Stimulated activated CD8-positive, alpha-beta memory T cell treated with anti-CD3 and anti-CD28 coated beads, Interleukin-12 subunit alpha, Interleukin-12 subunit beta, amount 100 ng/mL, for 1 hour (primary cell): ENCODE measurements at places on chromosomes 3 and 15.

DNA sequence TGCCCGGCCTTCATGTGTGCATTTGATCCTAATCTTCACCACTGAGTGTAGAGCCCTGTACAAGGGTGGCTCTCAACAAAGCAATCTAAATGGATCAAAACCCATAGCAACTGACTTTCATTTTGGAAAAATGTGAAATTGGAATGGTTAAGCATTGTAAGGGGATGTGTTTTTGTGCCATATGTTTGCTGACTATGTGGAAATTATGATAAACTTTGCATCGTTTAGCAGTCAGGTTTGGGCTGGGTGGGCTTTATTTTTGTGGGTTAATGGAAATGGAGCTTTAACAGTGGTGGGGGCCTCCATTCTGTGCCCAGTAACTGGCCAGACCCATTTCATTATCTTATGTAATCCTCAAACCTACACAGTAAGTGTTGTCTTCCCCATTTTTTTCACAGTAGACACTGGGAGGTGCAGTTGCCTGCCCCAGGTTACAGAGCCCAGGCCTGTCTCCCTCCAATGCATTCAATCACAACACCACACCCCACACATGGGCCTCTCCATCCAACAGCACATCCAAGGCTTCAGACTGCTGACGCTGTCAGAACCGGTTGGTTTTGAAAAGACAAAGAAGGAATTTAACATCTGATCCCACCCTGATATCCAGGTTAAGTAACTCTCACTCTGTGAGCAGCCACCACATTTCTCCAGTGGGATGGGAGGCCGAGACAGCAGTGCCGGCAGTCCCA is 136.3 kb upstream of the ABHD17C start:
- no peak for DNase-seq

- no peak for DNase-seq
Measured at GRCh38 chr15:92083190-92083589, 229.7 kb downstream of the SLCO3A1 start.

DNA sequence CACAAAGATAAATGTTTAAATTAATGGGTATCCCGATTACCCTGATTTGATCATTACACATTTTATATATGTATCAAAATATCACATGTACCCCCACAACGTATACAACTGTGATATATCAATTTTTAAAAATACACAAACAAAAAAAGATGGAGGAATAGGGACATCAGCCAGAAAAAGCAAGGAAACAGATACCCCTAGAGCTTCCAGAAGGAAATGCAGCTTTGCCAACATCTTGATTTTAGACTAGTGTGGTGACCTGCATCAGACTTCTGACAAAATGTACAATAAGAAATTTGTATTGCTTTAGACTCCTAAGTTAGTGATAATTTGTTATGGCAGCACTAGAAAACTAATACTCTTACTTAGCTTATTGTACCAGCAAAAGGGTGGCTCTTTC is 483.8 kb downstream of the TUSC7 start:
- no peak for DNase-seq

- peak; percentile 19 for DNase-seq
Measured at GRCh38 chr15:90482124-90483011, 47.4 kb upstream of the CRTC3 start.

GRCh38 chr3:39208463-39209055 is 16.2 kb upstream of the XIRP1 start:
- DNase-seq = peak; percentile 15

GRCh38 chr15:99495430-99496301 is 70.1 kb upstream of the MEF2A start:
- no peak for DNase-seq

DNA sequence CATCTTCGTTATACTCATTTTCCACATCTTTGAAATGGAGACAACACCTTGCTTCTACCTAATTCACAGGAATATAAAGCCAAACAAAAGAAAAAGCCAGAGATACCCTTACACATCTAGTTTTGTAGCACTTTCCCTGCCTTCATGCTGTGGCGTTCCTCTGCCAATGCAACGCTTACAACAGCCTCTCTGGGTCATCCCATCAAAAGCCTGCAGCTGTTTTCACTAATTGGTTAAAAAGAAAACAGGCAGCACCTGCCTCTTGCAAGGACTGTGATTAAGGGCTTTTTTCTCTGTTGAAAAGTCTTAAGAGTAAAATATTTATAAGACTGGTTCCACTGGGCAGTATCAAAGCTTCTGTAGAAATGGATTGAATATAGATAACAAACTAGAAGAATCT is 120.3 kb downstream of the FMN1 start:
- no peak for DNase-seq

GRCh38 chr15:65512807-65513416 is 4.6 kb downstream of the DPP8 start:
- no peak for DNase-seq

DNA sequence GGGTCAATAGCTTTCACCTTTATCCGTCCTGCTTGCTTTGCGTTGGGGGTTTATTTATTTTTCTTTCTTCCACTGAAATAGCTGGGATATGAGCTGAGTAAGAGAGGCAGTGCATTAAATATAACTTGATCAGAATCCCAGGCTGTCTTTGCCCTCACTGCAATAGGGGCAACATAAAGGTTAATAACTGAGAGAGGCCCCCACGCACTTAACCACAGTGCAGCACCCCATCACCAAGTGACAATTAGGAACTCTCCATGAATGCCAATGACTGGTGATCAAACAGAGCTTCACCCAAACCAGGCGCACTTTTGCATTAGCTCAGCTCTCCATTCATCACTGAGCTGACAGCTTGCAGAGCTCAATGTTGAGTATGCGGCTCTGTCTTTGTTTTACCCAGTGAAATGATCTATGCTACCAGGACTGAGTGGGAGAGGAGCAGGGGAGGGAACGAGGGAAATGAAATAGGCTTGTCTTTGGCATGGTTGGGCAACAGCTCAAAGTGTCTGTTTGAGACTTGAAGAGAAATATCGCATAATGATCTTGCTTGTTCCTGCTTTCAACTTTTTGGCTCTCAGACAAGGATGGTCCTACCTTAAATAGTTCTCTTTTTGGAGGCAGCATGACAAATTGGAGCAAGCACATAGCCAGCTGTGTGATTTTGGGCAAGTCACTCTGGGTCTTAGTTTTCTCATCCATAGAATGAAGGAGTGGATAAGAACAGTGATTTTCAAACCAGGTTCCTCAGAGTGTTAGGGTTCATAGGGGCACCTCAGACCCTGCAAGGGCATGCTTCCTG is 14.5 kb upstream of the GLCE start:
- DNase-seq = no peak

- DNase-seq = no peak
Measured at GRCh38 chr3:24201301-24201700, 256.2 kb downstream of the NR1D2 start.

DNA sequence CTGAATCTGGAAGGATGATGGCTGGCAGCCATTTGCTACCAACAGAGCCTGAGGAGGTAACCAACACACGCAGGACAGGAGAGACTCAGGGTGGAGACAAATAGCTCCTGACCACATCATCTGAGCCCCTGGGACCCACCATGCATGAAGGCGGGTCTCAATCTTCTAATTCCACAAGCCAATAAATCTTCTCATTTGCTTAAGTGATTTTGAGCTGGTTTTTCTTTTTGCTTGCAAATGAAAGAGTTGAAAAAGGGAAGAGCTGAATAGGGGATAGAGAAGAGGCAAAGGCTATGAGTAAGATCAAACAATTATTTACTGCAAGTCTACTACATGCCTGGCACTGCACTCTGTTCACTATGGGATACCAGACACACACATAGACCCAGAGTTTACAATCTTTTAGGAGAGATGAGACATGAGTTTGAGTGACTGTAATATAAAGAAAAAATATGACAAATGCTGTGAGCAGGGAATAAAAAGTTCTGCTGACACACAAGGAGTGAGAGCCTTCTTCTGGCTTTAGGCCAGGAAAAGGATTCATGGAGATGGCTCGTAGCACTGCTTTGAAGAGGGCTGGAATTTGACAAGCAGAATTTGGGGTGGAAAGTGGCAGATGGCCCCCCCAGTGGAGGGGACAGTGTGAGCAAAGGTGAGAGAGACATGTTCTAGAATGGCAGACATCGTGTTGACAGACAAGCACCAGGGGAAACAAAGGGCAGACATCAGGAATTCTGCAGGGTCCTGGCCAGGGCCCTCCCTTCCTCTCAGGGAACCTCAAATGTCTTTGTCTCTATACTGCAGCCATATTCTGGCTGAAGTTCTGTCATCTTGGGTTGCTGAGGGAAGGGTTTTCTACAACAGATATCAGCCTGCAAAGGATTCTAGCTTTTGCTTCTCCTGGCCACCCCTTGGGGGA is 69.8 kb upstream of the WNT5A start:
- DNase-seq = no peak

DNA sequence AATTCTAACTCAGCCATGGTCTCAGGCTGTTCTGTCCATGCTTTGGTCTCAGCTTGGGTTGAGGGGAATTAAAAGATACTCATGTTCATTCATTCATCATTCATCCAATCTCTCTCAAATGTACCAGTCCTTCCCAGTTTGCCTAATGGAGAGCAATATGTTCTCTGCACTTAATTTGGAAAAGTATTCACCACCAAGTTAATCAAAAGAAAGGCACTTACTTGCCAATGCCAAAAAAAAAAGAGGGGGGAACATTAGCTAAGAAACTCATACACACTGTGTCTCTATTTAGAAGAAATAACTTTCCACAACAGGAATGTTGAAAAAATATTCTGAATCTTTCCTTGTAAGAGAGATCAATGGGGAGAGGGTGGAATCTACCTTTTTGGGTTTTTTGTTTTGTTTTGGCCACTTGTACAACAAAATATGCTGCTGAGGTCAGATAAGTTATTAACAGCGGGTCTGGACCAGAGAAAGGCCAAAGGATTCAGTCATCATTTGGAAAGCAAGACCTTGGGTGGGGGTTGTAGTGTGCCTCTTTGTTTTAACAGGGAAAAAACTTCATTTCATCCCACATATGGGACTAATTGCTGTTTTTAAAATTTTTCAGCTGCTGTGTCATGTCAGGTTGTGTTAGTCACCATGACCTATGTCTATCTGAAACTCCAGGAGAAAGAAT is 152.3 kb downstream of the FBN1 start:
- DNase-seq = no peak

- DNase-seq = no peak
Measured at GRCh38 chr3:20256144-20256543, 70.1 kb upstream of the SGO1 start.

GRCh38 chr3:48408823-48409281 is 21.0 kb downstream of the PLXNB1 start:
- DNase-seq = no peak

DNA sequence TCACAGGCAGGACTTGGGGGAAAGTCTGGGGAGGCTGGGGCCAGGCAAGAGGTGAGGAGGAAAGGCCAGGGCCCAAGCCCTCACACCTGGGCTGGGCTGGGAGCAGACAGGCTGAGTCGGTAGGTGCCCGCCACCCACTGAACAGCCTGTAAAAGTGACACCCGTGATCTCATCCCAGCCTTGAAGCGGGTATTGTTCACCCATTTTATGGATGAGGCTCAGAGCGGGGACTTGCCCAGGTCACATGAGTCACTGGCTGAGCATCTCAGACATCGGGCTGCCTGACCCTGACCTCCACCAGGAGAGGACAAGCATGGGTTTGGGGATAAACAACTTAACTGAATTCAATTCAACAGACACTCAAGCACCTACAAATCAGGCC is 52.0 kb upstream of the CTSH start:
- no peak for DNase-seq

- no peak for DNase-seq
Measured at GRCh38 chr3:147615035-147615434, 205.9 kb downstream of the ZIC1 start.

- no peak for DNase-seq
Measured at GRCh38 chr3:100577382-100578008, 31.9 kb upstream of the ADGRG7 start.

DNA sequence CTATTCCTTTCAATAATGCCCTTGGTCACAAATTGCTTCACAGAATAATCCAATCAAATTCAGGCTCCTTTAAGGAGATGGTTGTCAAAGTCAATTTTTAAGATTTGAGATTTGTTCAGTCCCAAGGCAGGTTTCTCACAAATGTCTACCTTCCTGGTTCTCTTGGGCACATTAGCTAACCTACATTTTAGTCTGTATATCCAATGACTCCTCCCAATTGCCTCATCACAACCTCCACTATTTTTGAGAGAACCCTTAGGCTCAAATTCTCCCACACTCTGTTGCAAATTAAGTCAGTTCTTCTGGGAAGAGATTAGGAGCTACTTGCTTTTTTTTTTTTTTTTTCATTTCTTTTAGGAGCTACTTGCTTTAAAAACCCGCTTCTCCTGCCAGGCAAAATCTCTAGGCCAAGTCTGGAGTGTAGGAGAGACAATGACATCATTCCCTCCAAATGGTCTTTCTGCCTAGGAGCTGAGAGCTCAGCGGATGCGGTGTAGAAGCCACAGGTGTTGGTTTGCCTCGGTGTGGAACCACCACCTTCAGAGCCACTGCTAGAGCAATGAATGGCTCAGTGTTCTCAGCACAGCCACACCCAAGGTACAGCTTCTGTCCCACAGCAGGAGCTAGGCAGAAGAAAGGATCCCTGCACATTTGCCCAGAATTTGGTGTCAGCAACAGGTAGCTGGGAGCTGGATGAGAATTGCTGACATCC is 10.0 kb upstream of the INO80 start:
- DNase-seq = no peak

DNA sequence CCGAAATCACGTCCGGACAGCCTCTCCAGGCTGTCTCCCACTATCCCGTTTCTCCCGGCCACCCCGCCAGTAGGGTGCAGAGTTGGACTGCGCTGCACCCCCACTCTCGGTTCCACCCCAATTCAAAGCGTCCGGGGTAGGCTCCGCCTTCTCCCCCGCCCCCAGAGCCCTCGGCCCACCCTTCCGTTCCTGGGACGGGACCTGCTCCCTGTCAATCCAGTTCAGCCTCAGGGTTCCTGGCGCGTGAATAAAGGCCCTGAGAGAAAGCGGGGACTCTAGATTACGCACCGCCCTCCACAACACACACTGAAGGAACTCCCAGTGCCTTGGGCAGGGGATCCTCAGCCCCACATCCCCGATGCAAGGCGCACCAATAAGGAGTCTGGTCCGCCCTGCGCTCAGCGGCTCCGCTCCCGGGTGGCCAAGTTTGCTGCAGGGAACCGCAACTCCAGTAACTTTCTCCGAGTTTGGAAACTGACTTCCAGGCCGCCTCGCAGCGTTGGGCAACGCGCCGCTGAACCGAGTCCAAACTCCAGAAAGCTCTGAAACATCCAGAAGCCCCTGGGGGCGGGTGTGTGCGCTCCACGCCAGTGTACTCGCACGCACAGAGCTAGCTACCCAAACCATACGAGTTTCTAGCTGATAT is 1.9 kb downstream of the ADAMTS9 start:
- DNase-seq = no peak

- no peak for DNase-seq
Measured at GRCh38 chr3:11197484-11197883, 43.2 kb downstream of the HRH1 start.

- DNase-seq = no peak
Measured at GRCh38 chr3:25265284-25265683, 162.8 kb upstream of the RARB start.

GRCh38 chr3:87161851-87162250 is 65.3 kb upstream of the CHMP2B start:
- DNase-seq = no peak

GRCh38 chr15:71093054-71094024 is 21.9 kb upstream of the THSD4 start:
- DNase-seq = no peak

GRCh38 chr15:39593656-39594445 is 13.0 kb downstream of the THBS1 start:
- DNase-seq = no peak

GRCh38 chr3:156379327-156379726 is 175.6 kb downstream of the SSR3 start:
- no peak for DNase-seq

GRCh38 chr3:157045238-157045850 is 114.6 kb downstream of the CCNL1 start:
- DNase-seq = no peak

- no peak for DNase-seq
Measured at GRCh38 chr3:23804441-23805209, 1.1 kb upstream of the UBE2E1 start.
